Glomerular endothelial cell (primary cell): ENCODE measurements at places on chromosomes 7 and 10. TPM values are rescaled to one million over a fixed set of nuclear protein-coding genes. Genes with fewer than 3 reads are reported as not detected.

ADAM22 gene
- 0.39 and 1.1 TPM in 2 replicates for total RNA-seq

PDE6C gene
- not detected in 2 replicates for total RNA-seq

ASAH2B gene
- 2.3 TPM in 2 replicates for total RNA-seq

BUD23 gene
- 57.3 and 59.3 TPM in 2 replicates for total RNA-seq

SHLD2 gene
- 13.8 and 13.9 TPM in 2 replicates for total RNA-seq

PTPRN2 gene
- total RNA-seq = 10.0 and 13.0 TPM in 2 replicates

IKZF1 gene
- not detected in 2 replicates for total RNA-seq

TMEM243 gene
- 29.9 and 31.4 TPM in 2 replicates for total RNA-seq

PHKG1 gene
- total RNA-seq = 0.10 and 0.35 TPM in 2 replicates

HABP2 gene
- 0.18 and 0.48 TPM in 2 replicates for total RNA-seq

NOS3 gene
- total RNA-seq = 16.5 and 22.0 TPM in 2 replicates

CYP26C1 gene
- total RNA-seq = 0.05 and 1.1 TPM in 2 replicates

GNA12 gene
- total RNA-seq = 70.8 and 86.9 TPM in 2 replicates

HSPA14 gene
- 8.0 and 10.3 TPM in 2 replicates for total RNA-seq

ATOH7 gene
- not detected in 2 replicates for total RNA-seq

PON1 gene
- total RNA-seq = not detected in 2 replicates

ARHGEF5 gene
- 1.6 and 2.9 TPM in 2 replicates for total RNA-seq

PLXDC2 gene
- total RNA-seq = 0.82 and 0.92 TPM in 2 replicates

LYZL2 gene
- total RNA-seq = not detected in 2 replicates

VSTM2A gene
- not detected in 2 replicates for total RNA-seq

GPAM gene
- 5.2 TPM in 2 replicates for total RNA-seq

FKBP9 gene
- total RNA-seq = 196 and 264 TPM in 2 replicates

IFIT3 gene
- 33.3 and 47.2 TPM in 2 replicates for total RNA-seq

SAMD9L gene
- 22.6 and 43.6 TPM in 2 replicates for total RNA-seq

PRKG1 gene
- 1.6 and 4.9 TPM in 2 replicates for total RNA-seq

MSS51 gene
- 1.3 and 2.4 TPM in 2 replicates for total RNA-seq

TRIM73 gene
- 0.34 and 2.6 TPM in 2 replicates for total RNA-seq

FGFBP3 gene
- 0.63 and 0.93 TPM in 2 replicates for total RNA-seq

CABCOCO1 gene
- 0.29 and 0.41 TPM in 2 replicates for total RNA-seq

COBL gene
- total RNA-seq = not detected in 2 replicates
